ENCODE measurements at places on chromosomes 6 and 20. TPM values are rescaled to one million over a fixed set of nuclear protein-coding genes. Genes with fewer than 3 reads are reported as not detected.

ABHD16B gene
- not detected for total RNA-seq

OR2H2 gene
- total RNA-seq = not detected

AURKA gene
- 115 TPM for total RNA-seq

SCRT2 gene
- total RNA-seq = not detected

DNA sequence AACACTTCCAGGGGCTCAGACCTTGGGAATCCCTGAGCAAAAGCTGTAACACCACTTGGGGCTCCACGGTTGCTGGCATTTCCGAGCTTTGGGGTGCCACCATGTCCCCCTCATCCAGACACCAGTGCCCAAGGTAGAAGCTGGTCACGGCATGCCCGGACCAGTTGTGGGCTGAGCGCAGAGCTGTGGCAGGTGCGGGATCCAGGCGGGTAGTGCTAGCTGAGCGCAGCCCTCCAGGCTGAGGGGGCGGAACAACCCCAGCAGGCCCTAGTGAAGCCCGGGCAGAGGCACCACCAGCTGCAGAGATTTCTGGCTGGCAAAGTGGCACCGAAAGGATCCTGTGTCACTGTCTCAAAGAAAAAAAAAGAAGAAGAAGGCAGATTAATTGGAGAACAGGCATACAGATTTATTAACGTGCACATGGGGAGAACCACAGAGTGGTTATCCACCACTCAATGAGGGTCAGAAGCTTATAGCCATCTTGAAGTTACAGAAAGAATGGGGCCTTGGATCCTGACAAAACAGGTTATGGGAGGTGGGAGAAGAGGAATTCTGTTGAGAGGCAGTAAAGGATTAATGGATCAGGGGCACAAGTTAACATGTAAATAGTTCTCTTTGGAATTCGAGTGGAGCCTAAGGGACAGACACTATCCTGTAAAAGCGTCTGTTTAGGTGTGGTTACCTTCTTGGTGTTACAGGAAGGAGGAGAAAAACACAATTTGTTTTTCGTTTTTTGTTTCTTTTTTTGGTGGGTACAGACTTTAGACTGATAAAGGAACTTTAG lies 107.5 kb downstream of the CD24 start:
- DNase-seq = no peak

- DNase-seq = no peak
Observed at GRCh38 chr6:41122373-41122772, 31.8 kb downstream of the TREML1 start.

Measured in Daoy (cell line).